ENCODE measurements at places on chromosomes 13 and 19. TPM values are rescaled to one million over a fixed set of nuclear protein-coding genes. Genes with fewer than 3 reads are reported as not detected.

LRRC4B gene
- not detected for total RNA-seq

C19orf73 gene
- 2.0 TPM for total RNA-seq

ELL gene
- total RNA-seq, result 17.3 TPM

SLC10A2 gene
- not detected for total RNA-seq

CAMSAP3 gene
- total RNA-seq, result 8.2 TPM

CEACAM3 gene
- not detected for total RNA-seq

BEST2 gene
- total RNA-seq, result 0.50 TPM

LENG8 gene
- total RNA-seq, result 227 TPM

NUFIP1 gene
- 2.8 TPM for total RNA-seq

MYO16 gene
- total RNA-seq, result 0.14 TPM

BRME1 gene
- 3.8 TPM for total RNA-seq

ZSCAN5C gene
- not detected for total RNA-seq

BCAM gene
- 114 TPM for total RNA-seq

PAF1 gene
- 45.8 TPM for total RNA-seq

NXNL1 gene
- total RNA-seq, result not detected

RFC3 gene
- 11.1 TPM for total RNA-seq

TMEM59L gene
- total RNA-seq, result not detected

SLC44A2 gene
- total RNA-seq, result 87.9 TPM

FCER2 gene
- not detected for total RNA-seq

GPR183 gene
- total RNA-seq, result not detected

TEAD2 gene
- total RNA-seq, result 11.0 TPM

KXD1 gene
- 83.9 TPM for total RNA-seq

C19orf33 gene
- 39.7 TPM for total RNA-seq
